ENCODE measurements at places on chromosomes 5 and 9.

GRCh38 chr5:65327582-65327981 is 154.1 kb downstream of the ADAMTS6 start:
- no peak for DNase-seq

DNA sequence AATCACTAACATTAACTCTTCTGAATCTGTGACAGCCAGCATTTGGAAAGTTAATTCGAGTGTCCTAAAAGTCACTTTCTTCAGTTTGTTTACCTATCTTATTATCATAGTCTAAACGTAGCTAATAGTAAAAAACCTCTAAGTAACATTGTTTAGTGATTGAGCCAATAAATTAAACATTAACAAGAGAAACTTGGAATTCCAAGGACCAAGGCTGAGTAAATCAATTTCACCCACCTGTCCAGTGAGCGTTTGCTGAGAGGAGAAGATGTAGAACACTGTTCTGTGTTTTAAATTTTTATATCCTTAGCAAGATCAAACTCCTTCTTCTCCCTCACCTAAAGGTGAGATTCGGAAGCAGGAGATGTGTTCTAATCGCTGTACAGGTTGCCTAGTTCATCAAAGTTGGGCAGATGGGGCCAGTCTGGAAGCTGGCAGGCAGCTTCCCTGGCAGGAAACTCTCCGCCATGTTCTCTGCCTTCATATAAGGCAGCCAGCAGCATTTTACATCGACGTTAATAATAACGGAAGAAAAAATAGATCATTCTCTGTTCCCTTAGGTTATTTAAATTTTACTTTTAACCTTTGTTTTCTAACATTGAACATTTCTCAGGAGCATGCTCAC is 89.2 kb downstream of the DAPK1 start:
- DNase-seq, result no peak

- DNase-seq, result peak; percentile 69
Observed at GRCh38 chr9:137458194-137459151, 661 bp downstream of the NSMF start.

- DNase-seq, result no peak
Observed at GRCh38 chr9:131438190-131438589, 44.3 kb downstream of the PRRC2B start.

- DNase-seq, result no peak
Observed at GRCh38 chr9:19757745-19758144, 31.1 kb downstream of the SLC24A2 start.

DNA sequence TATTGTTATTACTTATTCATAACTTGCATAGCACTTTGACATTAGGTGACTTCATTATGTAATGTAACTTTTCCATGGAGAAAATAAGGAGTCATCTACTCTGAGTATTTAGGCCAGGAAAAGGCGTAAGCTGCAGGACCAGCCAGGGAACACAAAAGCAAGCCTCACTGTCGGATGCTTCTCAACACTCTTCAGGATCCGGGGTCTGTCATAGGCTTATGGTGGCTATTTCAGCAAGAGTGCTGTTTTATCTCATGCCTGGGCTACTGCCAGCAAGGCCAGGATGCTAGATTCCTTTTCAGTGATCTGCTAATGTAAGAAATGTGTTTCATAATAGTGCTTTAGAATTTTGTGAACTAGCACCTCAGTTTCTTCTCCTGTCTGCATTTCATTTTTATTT is 162.4 kb downstream of the CHSY3 start:
- DNase-seq, result no peak

- DNase-seq, result no peak
Observed at GRCh38 chr9:134521817-134522501, 119.6 kb upstream of the COL5A1 start.

DNA sequence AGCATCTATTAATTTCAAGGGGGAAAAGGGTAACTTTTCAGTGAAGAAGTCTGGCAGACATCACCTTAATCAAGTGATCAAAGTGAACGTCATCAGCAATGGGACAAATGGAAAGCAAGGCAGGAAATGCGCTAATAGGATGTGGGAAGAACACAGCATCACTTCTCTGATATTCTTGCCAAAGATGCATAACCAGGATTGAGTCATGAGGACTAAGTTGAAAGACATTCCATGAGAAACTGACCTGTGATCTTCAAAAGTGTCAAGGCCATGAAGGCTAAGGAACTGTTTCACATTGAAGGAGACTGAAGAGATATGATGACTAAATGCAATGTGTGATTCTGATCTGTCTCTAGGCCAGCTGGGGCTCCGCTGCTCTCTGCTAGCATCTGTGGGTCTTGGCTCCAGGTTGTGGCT is 92.9 kb downstream of the NDFIP1 start:
- DNase-seq, result no peak

DNA sequence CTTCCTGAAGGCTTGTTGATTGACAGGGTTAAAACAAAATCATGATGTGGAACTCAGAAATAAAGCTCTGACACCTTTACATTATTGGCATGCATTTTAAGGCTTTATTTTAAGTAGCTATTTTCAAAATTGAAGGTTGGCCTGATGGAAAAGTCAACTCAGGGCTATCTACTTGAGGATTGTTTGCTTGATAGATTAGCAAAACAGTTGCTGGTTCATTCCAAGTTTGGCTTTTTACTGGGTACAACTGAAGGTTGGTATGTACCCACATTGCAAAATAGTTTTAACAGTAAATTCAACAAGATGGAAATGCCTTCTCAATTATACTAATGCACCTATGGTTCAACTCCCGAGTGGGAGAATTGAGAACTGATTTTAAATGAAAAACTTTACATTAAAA is 161.8 kb upstream of the ELL2 start:
- DNase-seq, result no peak

- DNase-seq, result no peak
Observed at GRCh38 chr5:128015978-128016377, 67.6 kb upstream of the SLC12A2 start.

- peak; percentile 69 for DNase-seq
Observed at GRCh38 chr9:97109194-97109811, 70.4 kb upstream of the CTSV start.

GRCh38 chr9:128428644-128429512 is 8.2 kb downstream of the CERCAM start:
- no peak for DNase-seq

GRCh38 chr5:173155912-173156311 is 11.6 kb downstream of the BNIP1 start:
- DNase-seq, result peak; percentile 42

DNA sequence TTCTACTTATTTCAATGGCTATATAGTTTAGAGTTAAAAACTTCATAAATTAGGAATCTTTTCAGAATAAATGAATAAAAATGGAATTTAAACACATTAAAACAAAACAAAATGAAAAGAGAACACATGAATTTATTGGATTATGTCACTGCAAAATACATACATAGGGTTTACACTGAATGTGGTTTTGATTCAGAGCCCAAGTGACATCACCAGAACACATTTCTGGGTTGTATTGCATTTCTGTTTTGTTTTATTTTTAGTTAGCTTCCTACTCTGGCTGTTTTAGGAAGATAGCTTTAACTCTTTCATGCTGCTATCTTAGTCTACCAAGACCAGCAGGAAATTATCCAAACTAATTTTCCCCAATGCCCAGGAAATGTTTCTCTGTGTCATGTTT is 1935.0 kb downstream of the EFNA5 start:
- no peak for DNase-seq

- DNase-seq, result no peak
Observed at GRCh38 chr5:133781436-133782225, 169.3 kb upstream of the FSTL4 start.

- DNase-seq, result no peak
Observed at GRCh38 chr9:91658513-91659105, 235.0 kb upstream of the NFIL3 start.

DNA sequence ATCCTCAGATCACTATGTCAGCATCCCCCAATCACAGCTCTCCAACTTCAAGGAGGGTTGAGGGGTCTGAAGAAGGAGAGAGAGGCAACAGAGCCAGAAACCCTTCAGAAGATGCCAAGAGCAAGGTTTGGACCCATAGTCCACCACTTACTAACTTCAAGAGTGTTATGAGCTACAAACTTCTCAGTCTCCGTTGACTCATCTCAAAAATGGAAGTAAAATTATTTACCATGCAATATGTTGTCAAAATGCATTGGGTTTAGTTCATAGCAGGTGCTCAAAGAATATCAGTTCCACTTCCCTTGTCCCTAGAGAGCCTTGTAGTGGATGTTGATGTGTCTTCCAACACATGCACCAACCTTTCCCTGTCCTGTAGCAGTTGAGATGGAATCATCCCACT is 116.0 kb downstream of the KCNIP1 start:
- no peak for DNase-seq

GRCh38 chr5:126300293-126300692 is 122.9 kb upstream of the GRAMD2B start:
- DNase-seq, result no peak

- DNase-seq, result no peak
Observed at GRCh38 chr9:135415586-135415985, 64.0 kb upstream of the PPP1R26 start.

DNA sequence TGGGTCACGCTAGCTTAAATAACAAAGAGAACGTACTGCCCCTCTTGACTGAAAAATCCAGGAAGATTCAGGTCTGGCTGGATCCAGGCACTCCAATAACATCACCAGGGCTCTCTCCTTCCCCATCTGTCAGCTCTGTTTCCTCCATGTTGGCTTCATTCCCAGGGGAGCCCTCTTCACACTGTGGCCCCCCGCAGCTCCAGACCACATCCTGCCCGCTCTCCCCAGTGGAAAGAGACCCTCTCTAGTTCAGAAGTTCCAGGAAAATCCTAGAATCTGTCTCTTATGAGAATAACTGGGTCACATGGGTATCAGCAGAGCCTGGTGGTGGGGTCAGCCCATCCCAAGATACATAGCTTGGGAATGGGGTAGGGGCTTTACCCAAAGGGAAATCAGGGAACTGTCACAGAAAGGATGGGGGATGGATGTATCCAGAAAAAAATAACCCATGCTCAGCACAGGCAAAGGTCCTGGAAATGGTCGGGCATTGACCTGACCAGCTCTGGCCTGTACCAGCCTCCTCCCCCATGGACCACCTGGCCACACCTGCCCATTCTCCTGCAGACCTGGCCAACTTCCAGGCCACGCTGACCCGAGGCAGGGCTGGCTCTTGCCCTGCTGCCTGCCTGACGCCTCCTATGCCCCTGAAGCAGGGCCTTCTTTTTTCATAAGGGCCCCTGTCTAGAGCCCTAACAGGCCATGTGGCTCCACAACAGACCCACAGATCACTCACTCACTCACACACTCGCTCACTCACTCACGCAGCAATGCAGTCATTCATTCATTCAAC is 65.9 kb downstream of the COL23A1 start:
- DNase-seq, result no peak

GRCh38 chr9:20314981-20315380 is 307.3 kb downstream of the MLLT3 start:
- DNase-seq, result no peak

DNA sequence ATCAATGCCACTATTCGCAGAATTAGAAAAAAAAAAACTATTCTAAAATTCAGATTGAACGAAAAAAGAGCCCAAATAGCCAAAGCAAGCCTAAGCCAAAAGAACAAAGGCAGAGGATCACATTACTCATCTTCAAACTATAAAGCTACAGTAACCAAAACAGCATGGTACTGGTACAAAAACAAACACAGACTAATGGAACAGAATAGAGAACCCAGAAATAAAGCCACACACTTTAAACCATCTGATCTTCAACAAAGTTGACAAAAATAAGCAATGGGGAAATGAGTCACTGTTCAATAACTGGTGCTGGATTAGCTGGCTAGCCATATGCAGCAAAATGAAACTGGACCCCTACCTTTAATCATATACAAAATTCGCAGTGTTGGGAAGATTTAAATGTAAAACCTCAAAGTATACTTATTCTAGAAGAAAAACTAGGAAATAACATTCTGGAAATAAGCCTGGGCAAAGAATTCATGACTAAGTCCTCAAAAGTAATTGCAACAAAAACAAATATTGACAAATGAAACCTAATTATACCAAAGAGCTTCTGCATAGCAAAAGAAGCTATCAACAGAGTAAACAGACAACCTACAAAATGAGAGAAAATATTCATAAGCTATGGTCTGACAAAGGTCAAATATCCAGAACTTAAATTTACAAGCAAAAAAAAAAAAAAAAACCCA is 153.7 kb downstream of the NDUFS4 start:
- no peak for DNase-seq

GRCh38 chr5:164435576-164435975 is 930.2 kb downstream of the MAT2B start:
- DNase-seq, result no peak
